Lung (tissue), 17 donors: ENCODE measurements at places on chromosomes 16 and 17.

DNA sequence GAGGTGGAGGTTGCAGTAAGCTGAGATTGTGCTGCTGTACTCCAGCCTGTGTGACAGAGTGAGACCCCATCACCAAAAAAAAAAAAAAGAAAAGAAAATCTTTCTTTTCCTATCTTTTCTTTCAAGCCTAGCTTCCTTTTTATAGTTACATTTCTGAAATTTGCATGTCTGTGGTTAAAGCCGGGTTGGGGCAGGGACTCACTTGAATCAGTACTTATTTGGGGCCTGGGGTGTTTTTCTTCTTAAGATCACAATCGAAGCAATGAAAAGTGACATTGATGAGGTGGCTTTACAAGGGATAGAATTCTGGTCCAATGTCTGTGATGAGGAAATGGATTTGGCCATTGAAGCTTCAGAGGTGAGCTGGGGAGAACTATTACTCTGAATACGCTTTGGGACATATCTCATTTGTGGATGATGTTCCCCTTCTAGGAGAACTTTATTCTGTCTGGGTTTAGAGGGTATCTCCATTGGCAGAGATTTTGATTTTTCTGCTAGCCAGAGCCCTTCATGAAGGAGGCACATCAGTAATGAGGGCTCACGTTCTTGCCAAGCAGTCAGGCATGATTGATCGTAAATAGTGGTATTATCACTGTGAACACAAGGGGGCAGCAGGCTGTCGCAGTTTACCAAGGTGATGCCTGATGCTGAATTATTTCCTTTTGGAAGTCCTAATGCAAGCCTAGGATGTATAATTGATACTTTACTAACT, 14.3 kb downstream of the KPNB1 start:
- peak; percentile 70 for DNase-seq

DNA sequence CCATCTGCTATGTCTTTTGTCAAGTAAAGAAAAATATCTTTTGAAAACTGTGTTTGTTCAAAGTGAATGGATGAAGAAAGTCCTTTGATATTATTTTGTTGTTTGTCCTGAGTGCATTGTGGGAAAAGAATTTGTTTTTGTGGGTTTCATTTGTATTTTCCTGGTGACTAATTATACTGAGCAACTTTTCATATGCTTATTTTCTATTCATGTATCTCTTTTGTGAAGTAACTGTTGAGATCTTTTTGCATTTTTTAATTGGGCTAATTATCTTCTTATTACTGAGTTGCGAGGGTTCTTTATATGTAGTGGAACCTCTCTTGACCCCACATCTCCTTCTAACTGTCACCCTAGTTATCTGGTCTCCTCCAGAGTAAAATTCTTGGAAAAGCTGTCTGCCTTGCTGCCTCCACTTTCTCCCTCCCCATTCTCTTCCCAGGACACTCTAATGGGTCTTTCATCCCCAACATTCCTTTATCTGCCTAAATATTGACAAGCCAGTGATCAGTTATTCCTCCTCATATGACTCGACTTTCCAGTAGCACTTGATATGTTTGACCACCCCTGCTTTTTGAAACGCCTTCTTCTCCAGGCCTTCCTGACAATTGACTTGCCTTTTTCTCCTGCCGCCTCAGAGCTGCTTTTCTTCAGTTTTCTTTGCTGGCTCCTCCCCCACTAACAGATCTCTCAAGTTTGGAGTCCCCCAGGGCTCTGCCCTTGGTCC, 117.6 kb upstream of the HAS3 start:
- DNase-seq: no peak

- DNase-seq: no peak
These were observed 4.9 kb downstream of the ALOX15 start for GRCh38 chr17:4636474-4637100.

GRCh38 chr16:58685084-58685449, 497 bp upstream of the SLC38A7 start:
- DNase-seq: no peak

- peak; percentile 78 for DNase-seq
These were observed 43.3 kb downstream of the PGS1 start for GRCh38 chr17:78421534-78422266.

DNA sequence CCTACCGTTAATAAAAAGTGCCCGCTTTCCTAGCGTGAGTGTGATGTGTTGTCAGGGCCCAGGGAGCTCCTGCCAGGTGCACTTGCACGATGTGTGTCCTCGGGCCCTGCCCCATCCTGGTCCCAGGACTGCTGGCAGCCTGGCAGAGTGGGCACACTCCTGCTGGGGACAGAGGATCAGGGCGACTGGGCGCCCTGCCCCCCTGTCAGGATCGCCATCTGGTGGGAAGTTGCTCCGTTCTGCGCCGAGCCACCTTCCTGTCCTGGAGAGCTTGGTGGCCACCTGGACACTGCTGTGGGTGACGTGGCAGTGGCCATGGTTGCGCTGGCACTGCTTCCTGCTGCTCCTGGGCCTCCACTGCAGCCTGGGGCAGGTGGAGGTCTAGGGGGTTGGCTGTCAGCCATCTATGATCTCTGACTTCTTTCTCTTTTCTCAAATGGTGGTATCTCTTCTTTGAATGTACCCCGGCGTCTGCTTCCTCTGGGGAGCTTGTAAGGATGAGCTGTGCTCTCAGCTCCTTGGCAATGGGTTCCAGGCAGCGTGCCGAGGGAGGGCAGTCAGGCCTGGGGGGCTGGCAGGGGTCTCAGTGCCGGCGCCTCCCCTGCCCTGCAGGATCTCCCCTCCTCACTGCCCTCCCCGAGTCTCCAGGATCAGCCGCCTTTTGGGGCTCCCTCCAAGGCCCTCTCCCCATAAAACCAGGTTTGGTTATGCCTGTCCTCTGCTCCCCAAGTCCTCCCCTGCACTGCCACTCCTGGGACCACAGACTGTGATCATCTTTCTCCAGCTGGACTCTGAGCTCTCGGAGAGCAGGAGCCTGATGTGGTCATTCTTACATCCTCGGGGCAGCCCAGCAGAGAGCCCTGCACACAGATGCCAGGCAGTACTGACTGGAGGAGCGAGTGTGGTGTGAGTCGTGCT, 76.9 kb downstream of the AMFR start:
- no peak for DNase-seq

DNA sequence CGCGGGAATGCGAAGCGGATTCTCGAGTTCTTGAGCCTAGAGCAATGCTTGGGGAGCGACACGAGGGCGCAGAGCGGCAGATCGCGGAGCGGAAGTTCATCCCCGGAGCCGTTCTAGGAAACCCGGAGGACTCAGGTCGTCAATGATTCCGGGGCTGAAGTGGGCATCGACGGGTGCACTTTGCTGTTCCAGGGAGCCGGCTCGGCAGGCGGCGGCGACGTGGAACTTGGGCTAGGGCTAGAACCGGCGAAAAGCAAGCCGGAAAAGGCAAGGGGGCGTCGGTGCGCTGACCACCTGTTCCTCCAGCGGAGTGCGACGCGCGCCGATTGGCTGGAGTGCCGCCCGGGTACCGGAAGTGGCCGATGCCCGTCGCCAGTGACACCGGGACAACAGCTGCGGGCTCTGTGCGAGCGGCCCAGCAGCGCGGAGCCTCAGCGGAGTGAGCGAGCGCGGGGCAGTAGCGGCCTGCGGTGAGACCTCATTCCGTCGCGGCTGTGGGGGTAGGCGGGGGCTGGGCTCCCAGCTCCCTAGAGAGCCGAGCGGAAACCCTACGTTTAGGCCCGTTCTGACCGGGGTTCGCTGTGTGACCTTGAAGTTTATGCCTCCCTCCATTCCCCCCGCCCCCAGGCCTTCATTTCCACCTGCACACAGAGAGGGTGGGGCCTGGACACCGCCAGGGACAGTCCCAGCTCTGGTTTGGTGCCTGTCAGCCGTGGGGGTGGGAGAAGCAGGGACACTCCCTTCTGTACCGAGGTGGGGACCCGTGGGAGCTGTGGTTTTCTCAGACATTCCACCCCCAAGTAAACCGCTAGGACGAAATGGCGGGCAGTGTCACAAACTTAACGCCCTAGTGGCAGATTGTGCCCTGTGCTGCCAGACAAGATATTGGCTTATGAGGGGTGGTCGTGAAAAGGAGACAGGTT, at the start of gene ZFP3:
TSS of gene ZFP3 (plus strand) at position 362 of the 923 bp plus-strand sequence. CDS start 13,038 bp downstream, outside the sequence.
- DNase-seq: peak; percentile 85

- no peak for DNase-seq
These were observed 23.2 kb upstream of the CACNG1 start for GRCh38 chr17:67021196-67021595.

DNA sequence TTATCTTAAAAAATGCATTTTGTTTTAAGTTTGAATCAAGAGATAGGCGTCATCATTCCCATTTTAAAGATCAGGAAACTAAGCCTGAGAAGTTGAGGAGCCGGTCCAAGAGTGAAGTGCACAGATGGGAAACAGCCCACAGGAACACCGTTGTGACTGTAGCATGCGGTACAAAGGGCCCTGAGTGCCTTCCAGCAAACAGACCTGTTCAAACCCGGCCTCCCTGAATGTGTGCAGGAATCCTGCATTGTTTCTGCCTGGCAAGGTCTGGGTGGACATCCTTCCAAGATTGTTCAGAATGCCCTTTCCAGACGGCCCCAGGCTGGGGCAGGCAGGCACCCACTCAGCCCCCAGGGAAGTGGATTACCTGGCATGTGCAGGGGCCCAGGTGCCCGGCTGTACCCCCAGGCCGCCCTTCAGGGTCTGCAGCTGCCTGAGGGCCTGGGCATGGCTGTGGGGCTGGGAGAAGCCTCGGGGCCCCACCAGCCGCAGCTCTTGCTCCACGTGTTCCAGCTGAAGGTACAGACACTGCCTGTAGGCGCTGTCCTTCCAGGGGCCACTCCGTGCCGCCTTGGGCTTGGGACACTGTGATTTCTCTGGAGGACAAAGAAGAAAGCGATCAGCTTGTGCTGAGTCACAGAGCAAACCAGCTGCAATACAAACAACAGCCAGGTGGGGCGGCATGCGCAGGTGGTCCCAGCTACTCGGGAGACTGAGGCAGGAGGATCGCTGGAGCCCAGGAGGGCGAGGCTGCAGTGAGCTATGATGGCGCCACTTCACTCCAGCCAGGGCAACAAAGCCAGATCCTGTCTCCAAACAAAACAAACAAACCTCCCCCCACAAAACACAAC, 45.0 kb upstream of the GCSH start:
- no peak for DNase-seq

GRCh38 chr16:71895679-71896365, 491 bp downstream of the IST1 start:
- no peak for DNase-seq

GRCh38 chr17:6070430-6070912, 292 bp downstream of the WSCD1 start:
- DNase-seq: no peak

DNA sequence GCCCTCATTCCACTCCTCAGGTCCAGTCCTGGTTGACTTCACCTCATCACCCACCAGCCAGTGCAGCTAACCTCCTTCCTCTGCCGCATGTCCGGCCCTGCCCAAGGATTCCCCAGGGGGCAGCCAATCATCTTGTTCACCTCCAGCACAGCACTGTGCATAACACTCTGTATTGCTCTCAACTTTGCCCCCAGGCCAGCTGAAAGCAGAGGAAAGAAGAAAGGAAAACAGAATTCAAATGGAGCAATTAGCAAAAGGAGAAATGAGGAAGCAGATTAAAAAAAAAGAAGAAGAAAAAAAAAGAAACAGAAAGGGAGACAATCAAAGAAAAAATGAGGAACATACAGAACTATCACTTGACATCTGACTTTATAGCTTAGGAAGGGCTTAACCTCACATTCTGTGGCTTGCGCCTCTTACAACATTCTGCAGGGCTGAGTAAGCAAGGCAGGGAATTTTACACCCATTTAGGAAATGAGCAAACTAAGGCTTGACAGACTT, 26.1 kb downstream of the GAS7 start:
- no peak for DNase-seq

- no peak for DNase-seq
These were observed 23.0 kb downstream of the PPM1D start for GRCh38 chr17:60622961-60623360.

DNA sequence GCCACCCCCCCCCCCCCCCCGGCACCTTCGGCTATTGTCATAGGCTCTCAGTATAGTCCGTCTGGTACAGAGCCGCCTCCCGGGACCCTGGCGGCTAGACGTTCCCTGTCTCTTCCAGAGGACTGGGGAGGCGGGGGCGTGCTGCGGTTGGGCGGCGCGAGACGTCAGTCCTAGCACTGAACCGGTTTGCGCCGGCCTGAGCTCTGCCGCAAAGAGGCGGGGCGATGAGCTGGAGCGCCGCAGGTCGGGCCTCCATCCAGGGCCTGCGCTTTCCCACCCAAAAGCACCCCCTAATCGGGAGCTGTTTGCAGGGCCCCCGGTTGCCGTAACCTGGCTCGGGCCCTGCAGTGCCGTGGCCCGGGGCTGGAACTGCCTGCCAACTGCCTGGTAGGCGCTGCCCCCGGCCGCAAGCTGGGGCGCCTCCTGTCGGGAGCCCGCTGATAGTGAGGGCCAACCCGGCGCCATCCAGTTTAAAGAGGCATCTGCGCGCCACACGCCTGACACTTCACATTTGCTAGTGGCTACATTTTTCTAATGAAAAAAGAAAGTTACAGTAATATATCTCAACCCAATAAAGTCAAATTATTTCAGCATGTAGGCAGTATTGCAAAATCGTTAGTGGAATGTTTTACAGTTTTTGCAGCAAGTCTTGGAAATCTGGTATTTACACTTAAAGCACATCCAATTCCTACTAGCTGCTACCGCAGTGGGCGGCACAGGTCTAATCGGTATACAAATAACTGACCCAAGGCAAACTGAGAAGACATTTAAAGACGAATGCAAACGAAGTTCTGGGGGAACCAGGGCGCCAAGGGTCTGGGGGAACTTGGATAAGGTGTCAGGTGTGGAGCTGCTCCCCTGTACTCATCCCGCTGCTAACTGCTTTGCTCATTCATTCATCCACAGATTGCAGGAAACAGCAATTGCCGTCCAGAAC, 753 bp upstream of the USP22 start:
- DNase-seq: peak; percentile 99

DNA sequence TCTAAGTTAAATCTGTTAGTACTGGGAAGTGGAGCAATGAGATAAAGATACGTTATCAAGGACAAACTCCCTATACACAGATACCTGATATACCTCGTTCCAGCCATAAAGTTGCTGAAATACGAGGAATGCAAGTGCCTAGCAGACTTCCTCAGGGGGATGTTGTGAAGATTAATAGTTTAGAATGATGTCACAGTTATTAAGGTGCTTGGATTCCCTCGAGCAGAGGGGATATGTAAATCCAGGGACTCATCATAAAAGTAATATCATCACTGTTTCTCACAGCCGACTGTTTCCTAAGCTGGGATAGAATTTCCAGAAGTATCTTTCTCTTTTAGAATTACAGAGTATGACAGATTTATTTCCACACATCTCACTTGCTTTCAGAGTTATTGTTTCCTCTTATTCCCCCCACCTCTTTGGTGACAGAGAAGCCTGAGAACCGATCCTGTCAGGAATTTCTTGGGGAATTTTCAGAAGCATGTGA, 28.4 kb upstream of the ZFHX3 start:
- peak; percentile 11 for DNase-seq

- peak; percentile 78 for DNase-seq
These were observed 96.4 kb upstream of the SHISA6 start for GRCh38 chr17:11144358-11145233.

- no peak for DNase-seq
These were observed 2.2 kb upstream of the KRT19 start for GRCh38 chr17:41530062-41531048.
